ENCODE measurements at places on chromosomes 4 and X.
A peak's percentile ranks its signal among the peaks of the same experiment; 100 is the strongest.

DNA sequence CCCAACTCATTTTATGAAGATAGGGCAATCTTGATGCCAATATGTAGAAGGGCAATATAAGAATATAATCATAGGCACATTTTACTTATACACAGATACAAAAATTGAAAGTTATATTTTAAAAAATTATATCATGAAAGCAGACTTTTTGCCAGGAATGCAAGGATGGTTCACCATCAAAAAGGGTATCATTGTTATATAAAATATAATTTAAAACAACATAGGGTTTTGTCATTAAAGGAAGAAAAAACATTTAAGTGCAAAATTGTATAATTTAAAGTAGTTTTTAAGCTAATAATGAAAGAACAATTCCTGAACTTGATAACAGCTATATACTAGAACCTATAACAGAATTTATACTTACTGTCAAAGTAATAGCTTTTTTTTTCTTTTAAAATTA lies 15.9 kb downstream of the AREG start:
- DNase-seq, result no peak

DNA sequence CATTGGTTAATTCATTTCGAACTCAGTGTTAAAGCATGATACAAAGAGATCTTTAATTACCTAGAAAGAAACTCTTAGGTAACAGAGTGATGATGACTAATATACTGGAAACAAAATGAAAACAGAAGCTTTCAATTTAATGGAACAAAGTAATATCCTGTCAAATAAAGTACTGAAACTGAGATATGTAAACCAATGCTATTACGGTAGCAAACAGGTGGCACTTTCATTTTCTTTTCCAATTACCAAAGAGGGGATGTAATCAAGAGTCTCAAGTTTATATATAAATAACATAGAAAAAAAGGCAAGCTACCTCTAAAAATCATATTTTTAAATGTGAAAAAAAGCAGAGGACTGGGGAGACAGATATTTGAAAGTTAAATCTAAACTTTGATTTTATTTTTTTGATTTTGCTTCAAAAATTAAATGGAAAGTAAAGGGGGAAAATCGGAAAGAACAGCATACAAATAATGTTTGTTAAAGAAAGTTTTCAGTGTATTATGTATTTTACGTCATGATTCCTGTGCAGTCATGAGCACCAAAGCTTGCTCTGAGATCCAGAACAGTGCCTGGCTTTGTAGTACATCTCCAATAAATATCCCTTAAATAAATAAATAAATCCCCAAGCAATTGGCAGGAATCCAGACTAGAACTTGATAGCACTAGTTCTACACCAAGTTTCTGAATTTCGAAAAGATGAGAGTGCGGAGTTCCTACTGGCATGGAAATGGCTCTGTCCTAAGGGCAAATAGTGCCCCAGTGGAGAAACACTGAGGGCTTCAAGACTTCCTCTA lies 25.0 kb upstream of the RAPGEF2 start:
- peak; percentile 43 for DNase-seq

DNA sequence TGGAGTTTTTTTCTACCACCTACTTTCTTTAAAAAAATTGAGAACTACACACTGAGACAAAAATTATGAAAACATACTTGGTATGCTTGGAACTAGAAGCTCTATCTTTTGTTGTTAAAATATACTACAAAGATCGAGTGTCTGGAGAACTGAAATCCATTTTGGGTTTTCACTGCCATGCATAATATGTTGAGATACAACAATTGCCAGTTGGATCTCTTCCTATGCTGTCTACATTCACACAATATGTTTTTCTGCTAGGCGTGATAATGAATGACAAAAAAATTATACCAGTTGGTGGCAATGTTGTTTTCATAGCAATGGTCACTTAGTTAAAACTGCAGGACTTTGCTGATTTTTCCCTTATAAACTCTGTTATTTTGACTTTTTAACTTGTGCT lies 605.4 kb upstream of the LCORL start:
- no peak for DNase-seq

DNA sequence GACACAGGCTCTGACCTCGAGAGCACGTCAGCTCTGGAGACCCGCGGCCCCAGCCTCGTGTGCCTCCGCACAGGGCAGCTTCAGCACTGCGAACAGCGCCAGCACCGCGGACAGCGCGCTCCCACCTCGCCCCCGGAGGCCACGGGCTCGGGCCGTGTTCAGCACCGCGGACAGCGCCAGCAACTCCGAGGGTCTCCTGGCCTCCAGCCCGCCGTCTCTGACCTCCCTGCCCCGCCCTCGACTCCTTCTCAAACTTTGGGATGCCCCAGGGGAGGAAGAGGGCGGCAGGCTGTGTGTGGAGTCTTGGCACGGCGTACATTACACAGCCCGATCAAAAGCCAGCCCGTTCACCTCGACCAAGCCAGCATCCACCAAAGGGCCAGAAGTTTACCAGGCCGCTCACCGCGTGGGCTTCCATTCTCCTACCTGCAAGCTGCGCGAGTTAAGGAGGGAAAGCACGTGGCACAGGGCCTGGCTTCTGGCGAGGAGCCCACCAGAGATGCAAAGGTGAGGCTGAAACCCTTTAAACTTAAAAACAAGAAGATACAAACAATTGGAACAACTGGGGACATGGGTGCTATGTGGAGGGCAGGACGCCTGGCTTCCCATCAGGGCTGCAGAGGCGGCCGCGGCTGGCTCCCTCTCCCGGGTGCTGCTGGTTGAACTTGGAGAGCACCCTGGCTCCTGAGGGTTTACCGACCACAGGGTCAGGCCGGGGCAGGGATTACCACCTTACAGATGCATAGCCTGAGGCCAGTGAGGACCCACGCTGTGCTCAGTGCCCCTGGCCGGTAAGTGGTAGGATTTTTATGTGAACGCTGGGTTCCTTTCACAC lies 4.5 kb upstream of the NKX1-1 start:
- DNase-seq, result no peak

- no peak for DNase-seq
Measured at GRCh38 chr4:181807771-181808170, 435.4 kb upstream of the TENM3 start.

DNA sequence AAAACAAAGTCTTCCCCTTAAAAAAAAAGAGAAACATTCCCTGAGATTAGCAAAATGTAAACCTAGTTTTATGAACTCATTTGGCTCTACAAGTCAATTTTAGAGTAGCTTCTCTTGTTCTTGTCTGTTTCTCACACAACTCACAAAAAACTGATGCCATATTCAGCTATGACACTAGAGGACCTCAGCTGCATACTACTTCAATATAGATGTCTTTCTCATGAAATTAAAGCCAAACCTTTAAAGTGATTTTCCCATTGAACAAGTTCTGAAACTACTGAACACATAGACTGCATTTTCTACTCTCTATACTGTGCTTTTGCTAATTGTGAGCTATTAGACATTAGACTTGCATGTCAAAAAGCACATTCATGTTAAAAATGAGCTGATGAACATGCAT lies 49.8 kb downstream of the TBCK start:
- DNase-seq, result peak; percentile 1

DNA sequence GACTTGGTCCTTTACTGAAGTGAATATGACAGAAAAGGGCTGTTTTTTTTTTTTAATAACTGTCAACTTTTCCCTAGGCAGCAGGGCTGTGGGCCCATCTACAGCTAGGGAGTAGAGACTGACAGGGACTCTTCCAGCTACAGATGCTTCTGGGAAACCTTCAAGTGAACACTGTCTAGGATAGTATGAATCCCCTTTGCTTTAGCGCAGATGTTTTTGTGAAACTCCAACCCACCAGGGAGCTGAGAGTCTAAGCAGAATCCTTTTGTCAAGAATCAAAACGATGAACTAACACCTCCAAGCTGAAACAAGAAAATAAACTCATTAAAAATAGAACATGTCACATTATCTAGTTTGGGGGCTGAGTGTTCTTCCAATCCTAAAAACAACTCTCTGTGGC lies 219.7 kb upstream of the FGF13 start:
- DNase-seq, result no peak

DNA sequence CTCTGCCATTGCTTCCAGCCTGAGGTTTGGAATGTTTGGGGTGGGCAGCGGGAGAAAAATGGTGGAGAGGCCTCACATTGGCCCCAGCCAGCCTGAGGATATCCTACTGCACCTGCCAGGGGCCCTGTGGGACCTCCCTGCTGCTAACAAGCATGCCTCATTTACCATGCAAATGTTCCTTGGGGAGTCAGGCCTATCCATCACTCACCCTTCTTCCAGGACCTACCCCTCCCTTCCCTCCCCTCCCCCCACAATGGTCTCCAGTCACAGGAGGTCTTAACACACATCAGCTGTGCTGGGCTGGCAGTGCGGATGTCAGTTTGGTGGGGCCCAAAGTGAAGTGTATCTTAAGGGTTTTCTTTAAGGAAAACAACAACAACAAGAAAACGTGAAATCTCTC lies 139.2 kb downstream of the SHOX start:
- DNase-seq, result no peak

GRCh38 chrX:153465691-153466380 lies 4.5 kb downstream of the HAUS7 start:
- DNase-seq, result no peak

DNA sequence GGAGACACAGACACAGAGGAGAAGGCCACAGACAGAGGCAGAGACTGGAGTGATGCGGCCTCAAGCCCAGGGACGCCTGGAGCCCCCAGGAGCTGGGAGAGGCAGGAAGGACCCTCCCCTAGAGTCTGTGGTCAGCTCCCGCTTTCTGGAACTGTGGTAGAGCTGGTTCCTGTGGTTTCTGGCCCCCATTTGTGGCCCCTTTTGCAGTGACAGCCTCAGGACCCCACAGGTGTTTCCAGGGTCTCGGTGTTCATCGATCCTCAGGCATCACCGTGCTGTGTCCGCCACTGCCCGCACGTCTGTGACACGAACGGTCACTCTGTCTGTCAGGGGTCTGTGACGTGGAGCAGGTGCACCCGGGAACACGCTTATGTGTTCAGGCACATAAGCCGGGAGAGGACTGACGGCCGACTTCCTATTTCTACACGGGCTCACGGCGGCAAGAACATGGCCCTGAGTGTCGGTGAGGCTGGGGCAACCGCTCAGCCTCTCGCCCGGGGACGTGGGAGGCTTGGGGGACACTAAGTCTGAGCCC lies 7.9 kb downstream of the GTPBP6 start:
- no peak for DNase-seq

DNA sequence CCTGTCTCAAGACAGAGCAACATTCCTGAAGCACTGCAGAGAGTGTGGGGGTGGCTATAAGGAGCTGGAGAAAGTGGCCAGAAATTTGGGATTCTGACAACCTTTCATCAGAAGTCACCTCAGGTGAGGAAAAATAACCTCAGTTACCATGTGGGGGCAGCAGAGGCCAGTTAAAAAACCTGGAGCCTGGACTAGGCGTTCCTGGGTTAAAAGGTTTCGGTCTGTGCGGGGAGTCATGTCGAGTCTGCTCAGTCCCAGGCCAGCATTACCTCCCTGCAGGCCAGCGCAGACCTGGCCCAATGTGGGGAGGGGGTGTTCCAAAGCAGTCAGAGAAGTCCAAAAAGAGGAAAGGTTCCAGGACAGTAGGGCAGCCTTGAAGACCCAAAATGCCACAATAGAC lies 10.9 kb upstream of the NALF2 start:
- DNase-seq, result peak; percentile 0

All from NCI-H2029 treated with DMSO at 0.1 percent for 48 hours (cell line).